ENCODE measurements at places on chromosomes 6 and 20. TPM values are rescaled to one million over a fixed set of nuclear protein-coding genes. Genes with fewer than 3 reads are reported as not detected.

The CYP24A1 gene
- not detected for total RNA-seq

The C6orf15 gene
- total RNA-seq: not detected

The ZNF391 gene
- 0.66 TPM for total RNA-seq

The CST7 gene
- not detected for total RNA-seq

The ARMC2 gene
- total RNA-seq: 2.1 TPM

The ZNF343 gene
- total RNA-seq: 10.3 TPM

The PCIF1 gene
- total RNA-seq: 6.5 TPM

The STX7 gene
- 36.1 TPM for total RNA-seq

The PTCRA gene
- not detected for total RNA-seq
